ENCODE measurements at places on chromosomes 1 and 21.

DNA sequence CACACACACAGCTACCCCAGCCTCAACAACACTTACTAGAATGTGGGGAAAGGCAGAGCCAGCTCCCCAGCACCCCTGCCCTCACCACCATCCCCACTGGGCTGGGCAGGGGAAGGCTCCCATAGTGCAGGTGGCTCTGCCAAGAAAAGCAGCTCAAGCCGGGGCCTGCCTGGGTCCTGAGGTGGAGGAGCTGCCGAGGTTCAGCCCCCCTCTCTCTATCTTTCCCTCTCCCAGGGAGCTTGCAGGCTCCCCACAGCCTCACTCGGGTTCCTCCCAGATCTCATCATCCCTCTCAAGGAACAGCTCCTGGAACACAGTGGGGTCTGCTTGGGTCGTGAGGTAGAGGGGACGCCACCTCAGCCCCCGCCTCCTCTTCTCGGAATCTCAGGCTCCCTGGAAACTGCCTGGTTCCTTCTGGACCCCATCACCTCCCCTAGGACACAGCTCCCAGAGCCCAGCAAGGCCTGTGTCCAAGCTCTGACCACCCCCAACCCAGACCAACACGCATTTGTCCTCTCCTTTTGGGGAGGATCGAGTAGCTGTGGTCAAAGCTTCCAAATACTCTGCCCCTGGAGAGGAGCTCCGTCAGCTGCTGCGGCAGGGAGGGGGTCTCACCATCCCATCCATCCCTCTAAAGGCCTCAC lies 704 bp downstream of the S100A16 start:
- DNase-seq, result no peak

GRCh38 chr1:87977145-87977544 lies 648.5 kb downstream of the LMO4 start:
- no peak for DNase-seq

DNA sequence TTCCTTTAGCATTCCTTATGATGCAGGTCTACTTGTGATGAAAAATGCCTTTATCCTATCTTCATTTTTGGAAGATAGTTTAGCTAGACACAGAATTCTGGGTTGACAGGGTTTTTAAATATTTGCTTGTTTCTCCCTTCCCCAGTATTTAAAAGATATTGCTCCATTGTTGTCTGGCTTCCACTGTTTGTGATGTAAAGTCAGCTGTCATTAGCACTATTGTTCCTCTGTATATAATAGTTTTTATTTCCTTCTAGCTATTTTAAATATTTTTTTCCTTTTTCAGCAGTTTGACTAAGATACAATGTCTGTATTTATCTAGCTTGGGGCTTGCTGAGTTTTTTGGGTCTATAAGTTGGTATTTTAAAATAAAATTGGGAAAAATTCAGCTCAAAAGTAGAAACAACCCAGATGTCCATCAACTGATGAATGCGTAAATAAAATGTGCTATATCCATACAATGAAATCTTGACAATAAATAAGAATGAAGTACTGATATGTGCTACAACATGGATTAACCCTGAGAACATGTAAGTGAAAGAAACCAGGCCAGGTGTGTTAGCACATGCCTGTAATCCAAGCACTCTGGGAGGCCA lies 11.2 kb downstream of the IFT25 start:
- DNase-seq, result no peak

- no peak for DNase-seq
These were observed 24.6 kb downstream of the KCNK1 start for GRCh38 chr1:233638513-233638912.

GRCh38 chr21:25639551-25640201 lies 618 bp downstream of the JAM2 start:
- peak; percentile 38 for DNase-seq

DNA sequence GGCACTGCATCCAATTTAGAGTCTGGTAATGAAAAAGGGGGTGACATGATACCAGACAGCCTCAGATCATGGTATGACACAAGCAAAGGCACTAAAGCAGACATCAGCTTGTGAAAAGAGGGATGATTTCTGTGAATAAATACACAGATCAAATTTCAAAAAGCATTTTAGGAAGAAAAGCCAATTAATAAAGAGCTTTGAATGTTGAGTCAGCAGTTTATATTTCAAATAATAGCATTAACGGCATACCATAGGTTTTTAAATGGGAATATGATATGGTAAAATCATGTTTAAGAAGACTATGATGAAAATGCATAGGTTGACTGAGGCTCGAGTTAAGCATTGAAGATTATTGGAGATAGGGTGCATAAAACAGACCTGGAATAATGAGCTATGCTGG lies 13.5 kb downstream of the KCNT2 start:
- DNase-seq, result no peak

DNA sequence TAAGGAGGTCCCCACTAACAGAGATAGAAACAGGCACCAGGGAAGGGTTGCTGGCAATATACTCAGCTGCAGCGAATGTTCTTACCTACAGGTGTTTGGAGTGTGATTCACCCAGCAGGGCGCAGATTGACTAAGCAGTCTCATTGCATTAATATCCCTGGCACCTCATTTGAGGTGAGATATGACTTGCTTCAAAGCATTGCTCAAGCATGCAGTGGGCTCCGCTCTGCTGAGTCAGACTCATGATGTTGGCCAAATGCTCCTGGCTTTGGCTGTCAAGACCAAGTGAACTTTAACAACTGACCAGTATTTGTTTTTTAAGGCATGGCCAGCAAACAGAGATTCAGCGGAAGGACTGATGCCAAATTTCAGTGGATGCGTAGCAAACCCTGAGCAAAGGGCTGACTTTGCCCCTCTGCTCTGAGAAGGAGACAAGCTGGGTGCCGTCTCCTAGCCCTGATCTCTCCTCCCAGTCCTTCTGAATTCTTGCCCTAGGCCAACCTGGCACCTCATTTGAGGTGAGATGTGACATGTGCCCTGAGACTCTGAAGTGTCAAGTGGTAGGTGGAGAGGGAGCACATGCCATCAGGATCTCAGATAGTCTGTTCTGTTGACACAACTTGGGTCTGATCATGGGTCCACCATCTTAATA lies 187.1 kb upstream of the COA6 start:
- no peak for DNase-seq

DNA sequence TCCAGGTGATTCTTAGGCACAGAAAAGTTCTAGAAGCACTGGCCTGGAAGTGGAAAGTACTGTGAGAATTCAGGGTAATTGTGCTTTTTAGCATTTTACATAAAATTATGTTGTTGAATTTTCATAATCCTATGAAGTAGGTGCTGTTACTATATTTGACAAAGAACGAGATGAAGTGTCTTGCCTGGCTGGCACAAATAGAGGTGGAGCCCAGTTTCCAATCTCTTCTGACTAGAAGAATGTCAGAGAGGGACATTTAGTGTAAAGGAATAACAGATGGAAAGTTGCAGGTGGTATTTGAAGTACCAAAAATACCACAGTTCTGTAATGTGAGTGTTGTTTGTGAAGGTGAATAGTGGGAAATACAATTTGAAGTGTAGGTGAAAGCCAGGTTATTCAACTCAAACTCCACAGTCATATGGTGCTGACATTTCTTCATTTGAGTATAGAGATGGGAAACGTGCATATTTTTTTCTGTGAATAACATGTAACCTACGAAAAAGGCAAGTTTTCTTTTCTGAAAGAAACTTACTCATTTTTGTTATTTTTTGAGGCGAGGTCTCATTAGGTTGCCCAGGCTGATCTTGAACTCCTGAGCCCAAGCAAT lies 3.5 kb upstream of the TMCO2 start:
- DNase-seq, result no peak

DNA sequence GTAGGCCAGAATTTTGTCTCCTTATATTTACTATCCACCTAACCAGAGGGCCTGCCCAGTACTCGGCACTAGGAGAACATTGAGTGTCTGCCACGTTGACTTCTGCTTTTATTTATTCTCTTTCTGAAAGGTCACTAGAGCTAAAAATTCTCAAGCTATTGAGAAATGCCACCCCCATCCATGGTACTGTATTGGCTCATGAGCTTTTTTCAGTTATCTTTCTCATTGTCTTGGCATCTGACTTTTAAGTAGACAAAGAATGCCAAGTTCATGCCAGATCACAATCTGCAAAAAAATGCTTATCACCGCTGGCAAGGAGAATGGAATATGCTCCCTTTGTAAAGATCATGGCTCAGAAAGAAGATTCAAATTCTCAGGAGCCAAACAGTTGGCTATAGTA lies 49.8 kb upstream of the MROH9 start:
- no peak for DNase-seq

- DNase-seq, result no peak
These were observed 168.7 kb downstream of the RRAGC start for GRCh38 chr1:38690790-38691449.

GRCh38 chr1:50527249-50527986 lies 104.2 kb upstream of the DMRTA2 start:
- DNase-seq, result no peak

GRCh38 chr1:91502672-91503184 lies 2.1 kb downstream of the CDC7 start:
- no peak for DNase-seq

- no peak for DNase-seq
These were observed 4.5 kb downstream of the SYDE2 start for GRCh38 chr1:85196358-85196757.

DNA sequence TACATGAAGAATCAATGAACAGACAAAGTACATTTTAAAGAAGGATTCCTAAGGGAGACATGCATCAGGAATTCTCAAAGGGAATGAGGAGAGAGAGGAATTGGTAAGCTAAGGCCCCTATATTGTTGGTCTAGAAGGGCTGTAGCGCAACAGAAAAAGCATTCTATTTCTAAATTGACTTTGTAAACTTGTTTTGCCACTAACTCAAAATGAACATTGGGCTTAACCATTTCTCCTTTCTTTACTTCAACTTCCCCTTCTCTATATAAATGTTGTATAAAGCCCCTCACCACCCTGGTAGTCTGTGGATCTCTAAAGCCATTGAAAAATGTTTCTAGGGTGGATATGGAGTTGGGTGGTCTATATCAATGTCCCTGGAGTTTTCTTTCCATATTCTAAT lies 20.4 kb upstream of the OR6N2 start:
- no peak for DNase-seq

DNA sequence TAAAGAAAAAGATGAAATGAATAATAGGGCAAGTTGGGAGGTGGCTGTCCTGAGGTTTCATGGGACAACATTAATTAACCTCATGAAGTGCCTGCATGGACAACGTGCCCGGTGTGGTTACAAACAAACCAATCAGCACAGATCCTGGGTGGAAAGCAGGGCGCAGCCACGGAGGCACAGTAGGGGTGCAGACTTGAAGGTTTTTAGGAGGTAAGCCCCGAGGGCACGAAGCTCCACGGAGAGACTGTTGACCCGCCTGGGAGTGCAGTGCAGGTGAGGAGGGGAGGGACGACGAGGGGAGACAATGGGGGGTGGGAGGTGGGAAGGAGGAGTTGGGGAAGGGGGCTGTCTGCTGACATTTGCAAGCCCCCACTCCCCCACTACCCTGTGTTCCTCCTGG lies 2.3 kb upstream of the RIPK4 start:
- no peak for DNase-seq

DNA sequence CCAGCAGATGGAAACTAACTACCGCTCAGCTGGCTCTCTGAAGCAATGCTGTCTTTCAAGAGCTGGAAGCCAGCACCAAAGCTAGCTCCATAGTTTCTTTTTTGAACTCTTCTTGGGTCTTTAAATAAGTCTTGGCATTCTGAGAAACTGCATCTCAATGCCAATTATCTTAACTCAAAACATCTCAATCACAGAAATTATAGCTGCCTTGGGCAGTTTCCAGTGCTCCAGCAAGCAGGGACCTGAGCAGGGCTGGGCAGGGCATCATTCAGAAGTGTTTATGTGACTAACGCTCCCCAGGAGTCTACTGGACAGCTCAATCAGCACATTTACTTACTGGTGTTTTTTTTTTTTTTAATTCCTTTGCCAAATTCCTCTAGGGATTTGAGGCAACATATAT lies 18.3 kb upstream of the PADI4 start:
- DNase-seq, result no peak

GRCh38 chr1:208252836-208253576 lies 8.8 kb upstream of the PLXNA2 start:
- no peak for DNase-seq

- no peak for DNase-seq
These were observed 7.2 kb downstream of the TRIT1 start for GRCh38 chr1:39876144-39876543.

GRCh38 chr1:32998064-32998463 lies 33.5 kb upstream of the RNF19B start:
- DNase-seq, result no peak

DNA sequence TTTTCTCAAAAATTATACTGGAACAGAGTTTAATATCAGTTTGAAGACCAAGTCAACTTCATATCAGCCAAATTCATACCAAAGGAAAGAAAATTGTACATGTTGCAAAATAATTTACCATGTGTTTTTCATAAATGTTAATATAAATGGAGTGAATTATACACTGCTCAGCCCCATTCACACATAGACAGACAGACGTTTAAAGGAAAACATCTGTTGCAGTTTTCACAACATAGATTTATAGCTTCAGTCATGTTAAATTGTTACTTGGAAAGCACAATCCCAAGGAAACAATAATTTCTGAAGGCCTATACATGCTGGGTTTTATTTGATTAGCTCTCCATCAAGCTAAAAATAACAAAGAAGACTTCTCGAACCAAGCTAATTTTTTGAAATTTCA lies 27.8 kb upstream of the HYI start:
- no peak for DNase-seq

DNA sequence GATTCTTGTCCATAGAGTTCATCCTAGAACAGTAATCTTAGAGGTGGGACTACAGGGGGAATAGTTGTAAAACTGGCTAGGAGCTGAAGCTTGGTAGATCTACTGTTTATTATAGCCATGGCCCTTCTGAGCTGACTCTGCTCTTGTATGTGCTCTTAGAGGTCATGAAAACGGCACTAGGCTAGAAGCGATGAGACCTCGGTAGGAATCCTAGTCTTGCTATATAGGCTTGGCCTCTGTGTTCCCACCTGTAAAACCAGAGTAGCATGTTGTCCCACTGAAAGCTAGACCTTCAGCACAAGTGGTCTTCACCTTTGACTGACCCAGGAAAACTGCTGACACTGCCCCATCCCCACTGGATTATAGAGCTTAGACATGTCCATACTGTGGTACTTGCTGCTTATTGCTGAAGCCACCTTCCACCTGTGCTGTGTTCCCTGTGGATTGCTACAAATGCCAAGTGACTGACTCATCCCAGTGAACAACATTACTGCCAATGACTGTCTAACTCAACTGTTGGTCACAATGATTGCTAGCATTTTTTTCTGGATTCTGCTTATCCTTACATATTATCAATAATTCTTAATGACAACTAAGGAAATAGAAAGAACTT lies 23.0 kb upstream of the PIGC start:
- DNase-seq, result no peak

DNA sequence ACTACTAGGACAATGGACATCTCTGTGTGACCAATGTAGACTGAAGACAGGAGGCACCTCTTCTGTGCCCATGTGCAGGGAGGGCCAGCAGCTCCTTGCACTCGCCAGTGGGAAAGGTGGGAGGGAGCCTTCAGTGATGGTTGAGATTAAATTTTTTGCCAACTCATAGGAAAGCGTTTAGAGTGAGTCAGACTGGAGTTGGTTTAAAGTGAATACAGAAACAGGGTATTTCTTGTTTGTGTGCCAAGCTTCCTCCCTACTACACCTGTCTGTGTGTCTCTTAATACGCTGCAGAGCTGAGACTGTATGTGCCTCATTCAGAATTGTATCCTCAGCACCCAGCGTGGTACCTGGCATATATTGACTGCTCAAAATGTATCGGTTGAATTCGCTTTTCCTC lies 13.5 kb upstream of the COL16A1 start:
- no peak for DNase-seq

- no peak for DNase-seq
These were observed 14.0 kb downstream of the SFPQ start for GRCh38 chr1:35178874-35179380.

- no peak for DNase-seq
These were observed 596 bp downstream of the TOR3A start for GRCh38 chr1:179082333-179082998.

- DNase-seq, result no peak
These were observed 12.2 kb downstream of the FAM131C start for GRCh38 chr1:16061266-16061665.
